ENCODE measurements at places on chromosomes 11 and 22.

GRCh38 chr11:13862845-13863392 lies 99.6 kb upstream of the SPON1 start:
- DNase-seq: no peak

- DNase-seq: no peak
Measured at GRCh38 chr11:73187854-73188253, 30.2 kb upstream of the P2RY2 start.

DNA sequence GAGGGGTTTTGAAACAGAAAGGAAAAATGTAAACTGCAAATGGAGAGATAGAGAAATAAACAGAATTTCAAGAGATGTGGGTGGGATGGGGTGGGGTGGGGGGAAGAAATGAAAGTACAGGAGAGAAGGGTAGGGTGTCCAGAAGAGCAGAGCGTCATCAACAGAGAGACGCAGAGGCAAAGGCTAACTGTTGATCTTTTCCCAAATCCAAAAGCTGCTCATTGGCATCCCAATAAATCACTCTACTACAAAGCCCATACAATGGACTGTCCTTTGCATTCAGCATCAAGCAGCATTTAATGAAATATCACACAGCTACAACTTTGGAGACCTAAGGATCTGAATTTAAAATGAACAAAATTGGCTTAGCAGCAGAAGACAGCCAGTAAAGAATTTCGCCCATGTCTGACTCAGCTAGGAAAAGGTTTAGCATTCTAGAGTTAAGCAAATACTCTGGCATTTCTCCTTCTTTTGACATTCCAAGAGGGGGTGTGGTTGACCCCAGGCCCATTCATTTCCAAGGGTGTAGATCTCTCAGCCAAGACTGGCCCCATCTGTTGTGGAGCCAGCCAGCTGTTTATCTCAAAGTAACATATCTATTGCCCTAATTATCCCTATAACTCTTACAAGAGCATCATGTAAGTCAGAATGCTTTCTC lies 1.5 kb downstream of the RAB30 start:
- DNase-seq: no peak

DNA sequence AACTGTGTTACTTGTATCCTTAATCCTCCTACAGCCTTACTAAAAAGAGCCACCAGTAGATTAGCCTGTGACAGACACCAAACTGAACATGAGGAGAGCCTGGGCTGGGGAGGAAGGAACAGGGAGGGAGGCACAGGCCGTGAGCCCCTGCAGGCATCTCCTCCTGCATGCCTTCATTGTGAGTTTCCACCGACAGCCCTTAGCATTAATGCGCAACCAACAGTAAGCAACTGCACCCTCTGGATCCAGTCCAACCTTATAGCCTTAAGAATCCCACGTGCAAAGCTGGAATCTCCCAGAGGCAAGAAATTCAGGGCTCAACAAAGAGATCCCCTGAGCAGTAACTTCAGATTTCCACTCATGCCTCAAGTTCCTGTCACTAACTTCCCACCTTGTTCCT lies 84.6 kb downstream of the ETS1 start:
- DNase-seq: no peak

DNA sequence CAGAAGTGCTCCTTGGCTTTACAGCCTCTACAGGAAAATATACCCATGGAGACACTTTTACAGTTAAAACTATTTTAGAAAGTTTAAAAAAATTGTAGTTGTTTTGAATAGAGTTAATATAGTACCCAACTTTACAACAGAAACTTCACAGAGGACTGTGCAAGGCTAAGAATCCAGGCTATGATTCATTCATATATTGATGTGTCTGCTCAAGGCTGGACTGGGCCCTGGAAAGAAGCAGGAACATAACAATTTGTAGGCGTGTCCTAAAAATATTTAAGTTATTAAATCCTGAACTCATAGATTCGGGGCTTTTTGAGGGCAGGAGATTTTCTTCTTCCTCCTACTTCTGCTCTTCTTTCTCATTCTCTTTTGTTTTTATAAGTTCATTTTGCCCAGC lies 291.5 kb upstream of the CCDC179 start:
- no peak for DNase-seq

DNA sequence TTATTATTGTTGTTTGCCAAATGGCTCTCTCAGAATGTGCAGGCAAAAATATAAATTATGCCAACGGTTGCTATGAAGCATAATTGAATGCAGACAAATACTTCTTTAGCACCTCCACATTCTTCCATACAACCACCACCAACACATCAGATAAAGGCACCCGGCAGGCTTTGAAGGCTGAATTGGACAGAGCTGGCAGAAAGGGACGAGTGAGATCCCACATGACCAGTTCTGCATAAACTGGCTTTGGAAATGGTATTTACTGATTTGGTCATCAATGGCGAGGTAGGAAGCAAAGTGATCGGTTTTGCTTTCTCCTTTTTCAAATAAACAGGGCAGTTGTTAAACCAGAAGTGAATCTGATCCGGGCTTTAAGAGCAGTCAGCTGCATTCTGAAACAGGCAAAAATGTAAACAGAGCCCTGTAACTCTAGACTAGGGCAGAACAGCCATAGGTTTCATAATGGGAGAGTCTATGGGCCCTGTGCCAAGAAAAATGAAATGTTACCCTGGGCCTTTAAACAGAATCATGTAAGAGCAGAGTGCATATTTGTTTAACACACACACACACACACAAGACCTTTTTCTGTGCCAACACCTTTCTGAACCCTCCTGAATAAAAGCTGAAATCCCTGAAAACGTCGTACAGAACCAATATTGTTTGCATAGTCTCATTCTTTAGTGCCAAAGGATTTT lies 97.7 kb downstream of the MPPED2 start:
- DNase-seq: no peak

DNA sequence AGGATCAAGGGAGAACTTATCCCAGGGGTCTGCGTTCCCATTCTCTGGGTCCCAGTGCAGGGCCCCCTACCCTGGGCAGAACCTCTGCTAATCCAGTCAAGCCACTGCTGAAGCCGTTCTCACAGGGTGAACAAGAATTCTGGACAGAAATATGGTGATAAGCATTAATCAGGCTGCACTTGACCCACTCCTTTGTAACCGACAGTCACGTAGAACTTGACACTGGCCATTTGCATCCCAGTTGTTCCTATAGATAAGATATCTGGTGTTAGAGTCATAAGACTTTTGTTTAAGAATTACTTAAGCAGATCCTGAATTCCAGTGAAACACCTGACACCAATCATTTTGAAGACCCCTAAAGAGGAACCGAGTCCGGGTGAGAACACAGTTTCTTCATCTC lies 107.5 kb upstream of the THY1 start:
- DNase-seq: no peak

DNA sequence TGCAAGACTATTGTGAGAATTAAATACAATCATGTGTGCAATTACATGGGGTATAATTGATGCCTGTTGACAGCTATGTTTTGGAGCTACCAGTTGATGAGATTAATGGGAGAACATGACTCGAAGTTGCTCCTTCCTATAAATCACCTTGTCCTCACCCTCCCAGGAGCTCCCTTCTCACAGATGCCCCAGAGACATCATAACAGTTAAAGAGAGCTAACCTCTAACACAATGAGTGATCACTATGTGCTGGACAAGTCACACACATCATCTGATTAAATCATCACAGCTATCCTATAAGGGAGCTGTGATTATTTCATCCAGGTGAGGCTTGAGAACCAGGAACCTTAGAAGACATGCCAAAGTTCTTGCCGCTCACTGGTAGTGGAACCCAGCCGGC lies 394.2 kb downstream of the NTM start:
- DNase-seq: no peak

DNA sequence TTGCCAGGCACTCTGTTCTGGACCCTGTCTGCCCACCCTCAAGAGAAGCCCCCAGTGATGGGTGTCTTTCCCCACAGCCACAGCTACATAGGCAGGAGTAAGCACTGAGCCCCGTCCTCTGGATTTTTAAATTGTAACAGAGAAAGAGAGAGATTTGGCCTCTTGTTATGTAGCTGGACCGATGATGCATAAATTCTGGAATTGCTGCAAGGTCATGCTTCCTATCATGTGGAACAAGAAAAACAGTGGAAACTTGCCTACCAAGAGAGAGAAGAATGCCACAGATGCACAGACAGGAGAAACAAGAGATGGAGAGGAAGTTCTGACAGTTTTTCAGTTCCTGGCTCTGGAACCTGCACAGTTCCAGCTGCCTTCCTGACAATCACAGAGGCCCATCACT lies 150.2 kb downstream of the ETS1 start:
- no peak for DNase-seq

DNA sequence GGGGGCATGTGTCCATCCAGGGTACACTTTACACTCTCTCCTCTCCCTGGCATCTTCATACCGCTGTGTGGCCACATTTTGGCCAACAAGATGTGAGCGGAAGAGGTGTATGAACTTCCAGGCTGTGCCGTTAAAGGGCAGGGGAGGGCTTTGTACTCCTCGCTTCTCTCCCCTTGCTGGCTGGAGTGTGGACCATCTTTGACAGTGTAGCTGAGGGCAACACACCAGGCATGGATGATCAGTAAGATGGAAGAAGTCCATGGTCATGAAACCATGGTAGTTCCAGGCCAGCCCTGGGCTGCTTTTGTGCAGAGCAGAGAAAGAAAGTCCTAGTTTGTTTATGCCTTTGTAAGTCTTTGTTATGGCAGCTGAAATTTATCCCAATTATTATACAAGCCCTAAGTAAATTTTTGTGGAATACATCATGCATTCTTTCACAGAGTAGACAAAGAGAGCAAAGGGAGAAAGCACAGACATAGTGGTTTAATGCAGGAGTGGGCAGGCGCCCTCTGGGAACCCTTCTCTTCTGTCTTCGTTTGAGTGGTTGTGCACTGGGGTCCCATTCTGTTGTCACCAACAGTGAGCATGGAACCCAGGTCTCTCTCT lies 70.4 kb downstream of the FBXO7 start:
- no peak for DNase-seq

DNA sequence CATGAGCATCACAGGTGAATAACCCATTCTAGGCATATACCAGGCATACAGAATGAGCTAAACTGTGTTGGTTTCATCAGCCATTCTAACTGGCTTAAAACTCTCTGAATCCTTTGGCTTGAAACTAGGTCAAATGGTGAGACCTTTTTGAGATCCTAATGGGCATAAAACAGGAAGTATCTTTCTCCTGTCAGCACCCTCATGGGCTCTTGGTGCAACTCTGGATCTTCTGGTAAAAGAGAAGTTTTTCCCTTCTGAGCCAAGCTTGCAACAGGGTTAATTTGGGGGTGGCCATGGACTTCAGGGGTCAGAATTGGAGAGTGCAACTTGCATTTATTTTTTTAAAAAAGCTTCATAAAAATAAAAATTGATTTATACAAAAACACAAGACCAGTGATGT lies 67.9 kb upstream of the GRAMD1B start:
- DNase-seq: no peak

GRCh38 chr11:111269146-111269868 lies 23.8 kb downstream of the POU2AF2 start:
- no peak for DNase-seq

- no peak for DNase-seq
Measured at GRCh38 chr11:14418801-14419417, 59.9 kb upstream of the RRAS2 start.

- DNase-seq: no peak
Measured at GRCh38 chr11:120343429-120343828, 7.2 kb downstream of the ARHGEF12 start.

DNA sequence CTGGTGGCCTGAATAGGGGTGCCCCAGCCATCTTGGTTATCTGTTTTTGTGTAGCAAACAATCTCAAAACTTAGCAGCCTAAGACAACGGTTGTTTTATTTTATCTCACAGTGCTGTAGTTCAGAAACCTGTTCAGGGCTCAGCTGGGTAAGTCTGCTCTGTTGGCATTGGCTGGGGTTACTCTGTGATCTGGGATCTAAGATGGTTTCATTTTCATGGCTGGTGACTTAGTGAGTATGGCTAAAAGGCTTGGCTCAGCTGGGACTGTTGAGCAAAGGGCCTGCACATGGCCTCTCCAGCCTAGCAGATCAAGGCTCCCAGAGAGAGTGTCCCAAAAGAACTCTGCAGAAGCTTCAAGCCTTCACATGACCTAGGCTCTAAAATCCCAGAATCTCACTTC lies 60.8 kb upstream of the POU2AF1 start:
- DNase-seq: no peak

GRCh38 chr11:128343135-128343514 lies 244.2 kb downstream of the ETS1 start:
- DNase-seq: no peak

DNA sequence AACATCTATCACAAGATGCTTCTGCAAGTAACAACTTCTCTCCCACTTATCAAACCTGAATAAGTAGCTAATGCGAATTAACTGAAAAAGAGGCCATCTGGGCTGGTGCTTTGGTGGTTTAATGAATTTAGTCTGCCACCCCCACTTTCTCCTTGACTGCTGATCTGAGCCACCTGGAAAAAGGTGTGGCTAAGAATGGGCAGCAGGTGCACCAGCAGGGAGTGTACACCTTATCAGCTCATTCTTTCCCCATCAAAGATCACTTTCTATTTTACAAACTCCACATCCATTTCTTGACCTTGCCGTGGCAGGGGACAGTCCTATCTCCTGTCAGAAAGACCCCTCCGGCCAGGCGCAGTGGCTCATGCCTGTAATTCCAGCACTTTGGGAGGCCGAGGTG lies 6.5 kb downstream of the RFPL3 start:
- DNase-seq: no peak

Data from cerebellar nuclear complex (tissue), 1 donor.